ENCODE measurements at places on chromosomes 4 and X. TPM values are rescaled to one million over a fixed set of nuclear protein-coding genes. Genes with fewer than 3 reads are reported as not detected.

Gene ETDA
- total RNA-seq = not detected

GRCh38 chr4:83013902-83014301, 3.3 kb upstream of the LIN54 start:
- H3K4me1 ChIP-seq = peaks cover 6% of the 10 kb centered on the region
- peak; percentile 3 for DNase-seq
- peak overlapping the region; percentile 93 for H3K4me3 ChIP-seq
- no peaks in the 10 kb centered on the region for H3K36me3 ChIP-seq
- H3K27ac ChIP-seq = peak overlapping the region; percentile 82

- no peaks in the 10 kb centered on the region for H3K36me3 ChIP-seq
- no peak overlapping the region for H3K27ac ChIP-seq
- DNase-seq = no peak
These were observed 1520.7 kb upstream of the PCDH7 start for GRCh38 chr4:29199485-29199884.

Gene SLIT2
- 64.1 TPM for total RNA-seq

Measured in spinal cord (tissue), 10 donors.